Fibroblast of skin of scalp (primary cell): ENCODE measurements at places on chromosomes 5 and 9.
A peak's percentile ranks its signal among the peaks of the same experiment; 100 is the strongest.

DNA sequence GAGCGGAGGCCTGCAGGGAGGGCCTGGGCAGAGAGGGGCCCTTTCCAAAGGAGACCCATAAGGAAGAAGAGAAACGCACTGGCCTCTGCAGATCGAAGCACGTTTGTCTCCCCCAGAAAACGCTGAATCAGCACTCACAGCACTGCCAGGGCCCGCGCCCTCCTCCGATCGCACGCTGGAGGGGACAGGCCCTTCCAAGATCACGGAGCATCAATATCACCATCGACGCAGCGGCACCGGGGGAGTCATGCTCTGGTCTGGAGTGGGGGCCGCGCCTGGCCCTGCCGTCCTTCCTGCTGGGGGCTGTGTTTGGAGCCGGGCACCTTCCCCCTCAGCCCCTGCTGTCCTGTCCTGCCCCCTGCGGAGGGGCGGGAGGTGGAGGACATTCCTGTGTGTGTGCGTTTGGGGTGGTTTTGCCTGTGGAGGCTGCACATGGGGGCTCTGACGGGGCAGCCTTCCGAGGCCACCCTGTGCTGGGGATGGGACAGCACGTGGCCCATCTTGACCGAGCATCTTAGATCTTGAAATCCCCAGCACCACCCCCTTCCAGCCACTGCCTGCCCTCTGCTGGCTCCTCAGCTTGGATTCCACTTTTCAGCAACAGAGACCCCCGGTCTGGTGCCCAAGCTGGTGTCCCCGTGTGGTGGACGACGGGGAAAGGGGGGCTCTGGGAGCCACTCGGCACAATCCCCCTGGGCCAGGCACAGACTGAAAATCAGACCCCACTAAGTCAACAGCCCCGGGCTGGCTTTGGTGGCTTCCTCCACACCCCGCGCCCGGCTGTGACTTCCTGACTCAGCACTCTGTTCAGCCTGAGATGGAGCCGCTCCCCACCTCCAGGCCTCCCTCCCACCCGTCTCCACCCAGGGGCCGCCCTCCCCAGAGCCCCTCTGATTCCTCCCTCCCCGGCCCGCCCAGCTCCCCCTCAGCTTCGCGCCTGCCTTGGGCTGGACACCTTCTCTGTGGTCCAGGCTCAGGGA, 8.3 kb downstream of the TMEM250 start:
- peak; percentile 62 for DNase-seq

GRCh38 chr5:28850320-28850921, 1812.0 kb upstream of the CDH9 start:
- no peak for DNase-seq

GRCh38 chr9:77817590-77818311, 169.6 kb upstream of the GNA14 start:
- DNase-seq, result no peak

GRCh38 chr9:136824496-136825225, 16.9 kb downstream of the RABL6 start:
- no peak for DNase-seq

DNA sequence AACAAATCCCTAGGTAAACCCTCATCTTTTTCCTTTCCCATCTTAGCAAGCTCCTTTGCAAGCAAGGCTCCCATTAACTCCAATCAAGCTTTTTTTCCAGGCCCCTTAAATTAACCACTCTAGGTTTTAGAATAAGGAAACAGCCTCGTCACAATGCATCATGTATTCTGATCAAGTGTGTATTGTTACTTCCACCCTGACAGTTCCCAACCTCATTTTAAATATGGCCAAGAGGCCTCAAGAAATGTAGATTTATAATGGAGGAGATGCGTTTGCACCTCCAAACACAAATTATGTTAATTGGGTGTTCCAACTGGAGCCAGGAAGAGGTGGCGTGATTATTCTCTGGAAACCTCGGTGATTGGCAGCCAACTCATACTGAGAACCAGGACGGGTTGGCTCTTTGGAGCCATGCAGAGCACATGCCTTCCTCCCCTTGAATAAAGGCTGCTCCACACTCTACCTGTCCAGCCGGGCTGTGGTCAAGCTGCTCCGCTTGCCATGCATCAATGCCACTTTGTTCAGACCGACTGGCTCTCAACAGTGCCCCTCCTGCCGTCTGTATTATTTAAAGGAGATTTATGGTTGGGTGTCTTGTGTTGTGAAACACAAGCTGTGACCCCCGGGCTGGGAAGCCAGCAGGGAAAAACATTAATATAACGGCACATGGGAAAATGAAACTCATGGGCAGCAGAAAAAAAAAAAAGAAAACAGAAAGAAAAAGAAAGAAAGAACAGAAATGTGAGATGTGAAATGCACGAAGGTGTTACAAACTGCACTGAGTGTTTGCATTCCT, 191.1 kb downstream of the EBF1 start:
- DNase-seq, result no peak

DNA sequence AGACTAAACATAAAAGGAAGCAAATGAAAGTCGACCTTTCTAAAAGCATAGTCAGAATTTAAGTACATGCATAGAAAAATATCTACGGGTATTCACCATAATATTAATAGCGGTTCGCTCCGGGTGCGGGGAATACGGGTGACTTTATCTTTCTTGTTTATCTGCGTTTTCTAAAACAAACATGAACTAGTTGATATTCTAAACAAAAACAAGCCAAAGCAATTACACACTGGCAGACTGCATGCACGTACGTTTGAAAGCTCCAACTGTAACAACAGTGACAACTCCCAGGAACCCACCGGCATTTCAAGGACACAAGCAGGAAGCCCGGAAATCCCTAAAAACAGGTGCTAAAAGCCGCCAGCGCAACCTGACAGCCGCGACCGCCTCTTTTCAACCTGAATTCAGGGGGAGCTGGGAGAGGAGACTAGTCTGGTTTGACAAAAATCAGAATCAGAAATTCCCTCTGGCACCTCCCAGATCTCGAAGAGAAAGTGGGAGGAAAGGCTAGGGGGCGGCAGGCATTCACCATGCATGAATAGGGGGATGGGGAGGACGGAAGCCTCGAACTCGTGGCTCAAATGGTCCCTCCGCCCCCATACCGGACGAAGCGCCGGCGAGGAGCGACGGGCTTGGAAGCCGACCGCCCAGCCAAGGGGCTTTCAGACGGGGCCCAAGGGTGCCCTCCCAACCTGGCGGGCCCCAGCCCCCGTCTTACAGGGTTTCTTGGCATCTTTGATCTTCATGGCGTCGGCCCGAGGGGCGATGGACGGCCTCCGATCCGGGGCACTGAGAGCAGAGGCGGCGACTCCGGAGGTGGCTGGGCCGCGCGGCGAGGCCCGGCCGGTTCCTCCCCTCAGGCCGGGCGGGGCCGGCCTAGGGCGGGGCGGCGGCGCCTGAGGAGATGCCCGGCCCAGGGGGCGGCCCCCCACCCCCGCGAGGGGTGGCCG, at the start of gene PANK3:
Gene PANK3 (minus strand): TSS at position 831 of the 950 bp plus-strand sequence. CDS start 85 bp downstream, at position 746.
- DNase-seq, result no peak

DNA sequence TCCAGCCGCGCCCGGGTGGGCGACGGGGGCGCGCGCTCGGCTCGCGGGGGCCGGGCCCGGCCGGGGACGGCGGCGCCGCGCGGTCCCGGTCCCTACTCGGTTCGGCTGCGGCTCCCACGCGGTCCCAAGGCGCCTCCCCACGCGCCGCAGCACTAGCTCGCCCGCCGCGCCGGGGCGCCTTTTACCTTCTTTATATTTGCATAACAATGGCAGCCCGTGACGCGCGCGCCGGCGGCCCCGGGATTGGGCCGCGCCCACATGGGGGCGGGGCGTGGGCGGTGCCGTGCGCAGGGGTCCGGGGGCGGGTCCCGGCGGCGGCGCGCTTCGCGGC, at the start of gene NRARP:
Gene NRARP (minus strand): TSS at position 154 of the 331 bp plus-strand sequence. CDS start 343 bp downstream, outside the sequence.
- peak; percentile 73 for DNase-seq

- no peak for DNase-seq
Observed at GRCh38 chr5:172645271-172646055, 4.4 kb downstream of the NEURL1B start.

GRCh38 chr9:13128266-13128860, 151.1 kb downstream of the MPDZ start:
- no peak for DNase-seq

DNA sequence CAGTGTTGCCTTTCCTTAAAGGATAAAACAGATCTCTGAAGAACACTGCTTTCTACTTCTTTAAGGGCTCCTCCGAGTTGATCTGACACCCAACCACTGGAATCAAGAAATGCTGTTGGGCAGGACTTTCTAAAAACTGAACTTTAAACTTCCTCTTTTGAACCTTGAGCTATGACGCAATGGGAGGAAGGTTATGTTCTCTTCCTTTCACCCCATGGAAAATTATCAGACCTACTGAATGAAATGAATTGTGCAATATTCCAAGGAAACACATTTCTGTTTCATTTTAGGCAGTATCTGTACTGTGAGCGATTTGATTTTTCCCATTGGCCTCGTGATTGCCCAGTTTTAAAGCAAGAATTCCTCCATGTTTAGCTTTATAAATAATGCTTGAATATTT, 206.0 kb upstream of the PRR16 start:
- no peak for DNase-seq

- DNase-seq, result no peak
Observed at GRCh38 chr5:109532773-109533364, 123.1 kb upstream of the PJA2 start.

- peak; percentile 99 for DNase-seq
Observed at GRCh38 chr5:110288766-110289511, 437.5 kb downstream of the TMEM232 start.

DNA sequence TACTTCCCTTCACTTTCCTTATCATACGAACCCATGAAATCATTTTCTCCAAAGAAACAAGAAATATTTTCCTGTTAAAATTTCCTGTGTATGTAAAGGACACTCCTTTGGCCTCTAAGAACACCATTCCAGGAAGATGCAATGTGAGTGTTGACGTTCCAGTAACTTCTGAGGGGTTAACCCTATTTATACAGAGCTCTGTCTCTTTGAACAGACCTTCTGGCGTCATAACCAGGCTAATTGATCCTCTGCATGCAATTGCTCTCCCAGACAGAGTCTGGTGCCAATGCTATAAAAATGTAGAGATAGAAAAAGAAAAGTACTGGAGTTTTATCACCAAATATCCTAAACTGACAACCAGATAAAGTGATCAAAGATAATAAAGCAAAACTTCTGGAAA, 218.5 kb downstream of the TLE1 start:
- no peak for DNase-seq

DNA sequence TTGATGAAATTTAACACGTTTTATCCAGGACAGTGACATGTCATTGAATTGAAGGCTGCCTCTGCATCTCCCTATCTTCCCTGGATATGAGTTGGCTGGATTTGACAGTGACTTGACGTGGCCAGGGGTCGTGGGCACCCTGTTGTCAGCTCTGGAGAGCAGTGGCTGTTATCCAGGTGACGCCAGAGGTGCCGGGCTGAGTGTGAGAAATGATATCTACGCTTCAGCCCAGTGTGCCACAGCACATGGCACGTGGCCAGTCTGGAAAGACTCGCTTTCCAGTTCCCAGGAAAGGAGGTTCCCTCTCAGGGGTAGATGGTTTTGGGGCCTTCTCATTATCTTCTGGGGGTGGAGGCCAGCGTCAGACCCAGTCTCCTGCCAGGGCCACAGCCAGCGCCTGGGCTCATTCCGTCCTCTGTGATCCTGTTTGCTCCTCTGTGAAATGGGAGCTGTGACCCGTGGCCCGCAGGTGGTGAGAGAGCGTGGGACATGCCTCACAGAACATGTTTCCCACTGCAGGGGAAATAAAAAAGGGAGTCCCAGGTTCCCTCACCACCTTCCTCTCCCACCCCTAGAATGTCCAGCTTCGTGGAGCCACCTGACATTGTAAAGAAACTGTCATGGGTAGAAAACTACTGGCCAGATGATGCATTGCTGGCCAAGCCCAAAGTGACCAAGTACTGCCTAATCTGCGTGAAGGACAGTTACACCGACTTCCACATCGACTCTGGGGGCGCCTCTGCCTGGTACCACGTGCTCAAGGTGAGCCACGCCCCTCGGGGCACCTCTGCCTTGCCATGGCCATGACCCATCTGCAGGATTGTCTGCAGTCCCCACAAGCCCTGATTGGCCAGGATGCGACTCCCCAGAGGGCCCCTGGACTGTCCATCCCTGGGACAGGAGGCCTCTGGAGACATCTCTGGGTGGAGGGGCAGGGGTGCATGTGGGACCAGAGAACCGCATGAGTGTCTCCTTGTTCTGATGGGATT, 76.5 kb downstream of the PHF2 start:
- no peak for DNase-seq

DNA sequence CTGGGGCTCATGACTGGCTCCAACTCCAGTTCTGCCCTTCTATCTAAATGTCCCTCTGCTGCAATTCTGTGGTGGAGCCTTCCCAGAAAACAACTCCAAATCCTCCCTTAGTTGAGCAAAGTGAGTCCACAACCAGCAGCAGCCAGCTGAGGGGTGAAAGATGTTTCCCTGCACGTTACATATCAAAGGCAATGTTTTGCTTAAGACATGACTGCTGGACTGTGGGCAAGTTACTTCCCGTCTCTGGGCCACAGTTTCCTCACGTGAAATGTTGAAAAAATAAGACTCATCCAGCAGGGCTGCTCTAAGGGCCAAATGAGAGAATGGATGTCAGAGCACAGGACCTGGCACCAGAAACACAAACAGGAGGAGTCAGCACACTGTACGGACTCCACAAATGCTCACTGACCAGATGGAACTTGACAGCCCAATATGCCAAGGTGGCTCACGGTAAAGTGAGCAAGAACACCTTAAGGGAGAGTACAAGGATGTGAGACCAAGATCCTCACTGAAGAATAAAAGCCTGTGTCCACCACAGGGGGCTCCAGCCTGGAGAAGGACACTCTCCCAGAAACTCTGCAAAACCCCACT, 138.4 kb upstream of the ABCA1 start:
- DNase-seq, result no peak

GRCh38 chr5:111928511-111928910, 171.5 kb upstream of the NREP start:
- peak; percentile 38 for DNase-seq

DNA sequence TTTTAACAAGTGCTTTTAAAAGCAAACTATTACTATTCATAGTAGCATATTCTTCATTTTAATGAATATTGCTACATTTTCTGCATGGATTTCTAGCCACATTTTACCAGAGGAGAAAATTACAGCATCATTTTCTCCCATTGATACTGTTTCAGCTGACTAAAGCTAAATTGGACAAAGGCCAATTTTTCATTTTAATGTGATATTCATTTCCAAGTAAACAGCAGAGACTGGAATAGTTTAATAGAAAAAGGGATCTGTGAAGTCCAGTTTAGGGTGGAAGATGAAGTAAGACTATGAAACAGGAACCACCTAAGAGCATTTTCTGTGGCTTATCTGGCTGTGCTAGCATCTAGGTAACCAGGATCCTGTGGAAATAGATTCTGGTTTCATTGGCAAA, 128.1 kb downstream of the GIN1 start:
- DNase-seq, result no peak
